ENCODE measurements at places on chromosomes 1 and 21.

DNA sequence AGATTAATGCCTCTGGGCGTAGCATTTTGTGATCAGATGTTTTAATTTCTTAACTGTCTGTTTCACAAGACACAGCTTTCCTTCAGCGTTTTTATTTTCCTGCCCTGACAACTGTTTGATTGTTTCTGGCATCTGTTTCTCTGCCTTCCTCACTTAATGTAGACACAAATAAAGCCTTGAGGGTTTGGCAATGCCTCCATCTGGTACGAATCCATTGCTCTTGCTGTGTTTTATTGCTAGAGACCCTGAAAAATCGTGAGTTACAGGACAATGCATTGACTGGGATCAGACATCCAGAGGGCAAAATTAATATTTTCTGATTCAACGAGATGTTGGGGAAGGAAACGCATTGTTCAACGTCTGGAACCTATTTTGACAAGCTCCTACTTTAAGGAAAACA lies 363.5 kb downstream of the MRPL39 start:
- no peak for DNase-seq

GRCh38 chr21:45459171-45460010 lies 54.4 kb downstream of the COL18A1 start:
- no peak for DNase-seq

- no peak for DNase-seq
Measured at GRCh38 chr1:47780469-47780995, 216.7 kb downstream of the TRABD2B start.

DNA sequence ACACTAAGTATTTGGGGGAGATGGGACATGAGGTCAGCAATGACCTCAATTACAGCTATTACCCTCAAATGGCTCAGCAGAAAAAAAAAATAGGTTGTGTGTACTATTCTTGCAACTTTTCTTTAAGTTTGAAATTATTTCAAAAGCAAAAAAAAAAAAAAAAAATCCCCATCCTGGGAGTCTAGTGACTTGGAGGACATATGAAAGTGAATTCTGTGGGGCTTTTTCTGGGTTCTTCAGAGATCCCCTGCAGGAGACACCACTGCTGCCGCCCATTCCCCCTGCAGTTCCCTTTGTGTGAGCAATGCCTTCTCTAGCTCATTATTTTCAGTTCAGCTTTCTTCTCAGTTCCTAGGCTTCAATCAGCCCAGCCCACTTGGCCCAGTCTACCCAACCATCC lies 16.7 kb downstream of the HSD11B1 start:
- DNase-seq, result no peak

DNA sequence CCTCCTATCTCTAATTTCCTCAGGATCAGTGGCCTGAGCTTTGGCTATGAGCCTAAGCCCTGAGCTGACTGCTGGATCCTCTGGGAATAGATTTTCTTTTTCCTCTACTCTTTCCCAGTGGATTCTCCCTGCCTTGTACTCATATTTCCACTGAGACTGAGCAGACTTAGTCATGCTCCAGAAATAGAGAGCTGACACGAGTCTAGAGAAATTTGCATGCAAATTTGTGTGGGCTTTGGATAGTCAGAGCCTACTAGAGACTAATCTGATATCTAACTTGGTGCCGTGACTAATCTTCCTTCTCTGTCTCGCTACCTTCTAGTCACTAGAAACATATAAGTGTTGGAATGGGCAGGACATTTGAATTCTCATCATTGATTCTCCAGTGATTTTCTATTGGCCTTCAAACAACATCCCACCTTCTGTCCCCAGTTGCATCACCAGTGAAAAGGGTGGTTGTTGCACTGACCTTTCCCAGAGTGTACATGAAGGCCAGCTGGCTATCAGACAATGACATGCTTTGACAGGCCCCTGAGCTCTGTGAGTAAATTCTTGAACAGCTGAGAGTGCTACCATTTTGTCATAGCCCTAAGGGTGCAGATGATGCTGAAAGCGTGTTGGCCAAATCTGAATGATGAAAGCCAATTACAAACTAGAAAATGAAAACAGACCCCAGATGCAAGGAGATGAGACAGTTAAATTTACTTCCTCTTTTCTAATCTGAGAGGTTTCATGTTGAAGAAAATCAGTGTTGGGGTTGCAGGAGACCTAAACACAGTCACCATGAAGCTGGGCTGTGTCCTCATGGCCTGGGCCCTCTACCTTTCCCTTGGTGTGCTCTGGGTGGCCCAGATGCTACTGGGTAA lies at the start of gene FCRLA:
TSS of gene FCRLA (plus strand) at position 748 of the 866 bp plus-strand sequence. CDS start at position 784, 36 bp downstream.
- no peak for DNase-seq

DNA sequence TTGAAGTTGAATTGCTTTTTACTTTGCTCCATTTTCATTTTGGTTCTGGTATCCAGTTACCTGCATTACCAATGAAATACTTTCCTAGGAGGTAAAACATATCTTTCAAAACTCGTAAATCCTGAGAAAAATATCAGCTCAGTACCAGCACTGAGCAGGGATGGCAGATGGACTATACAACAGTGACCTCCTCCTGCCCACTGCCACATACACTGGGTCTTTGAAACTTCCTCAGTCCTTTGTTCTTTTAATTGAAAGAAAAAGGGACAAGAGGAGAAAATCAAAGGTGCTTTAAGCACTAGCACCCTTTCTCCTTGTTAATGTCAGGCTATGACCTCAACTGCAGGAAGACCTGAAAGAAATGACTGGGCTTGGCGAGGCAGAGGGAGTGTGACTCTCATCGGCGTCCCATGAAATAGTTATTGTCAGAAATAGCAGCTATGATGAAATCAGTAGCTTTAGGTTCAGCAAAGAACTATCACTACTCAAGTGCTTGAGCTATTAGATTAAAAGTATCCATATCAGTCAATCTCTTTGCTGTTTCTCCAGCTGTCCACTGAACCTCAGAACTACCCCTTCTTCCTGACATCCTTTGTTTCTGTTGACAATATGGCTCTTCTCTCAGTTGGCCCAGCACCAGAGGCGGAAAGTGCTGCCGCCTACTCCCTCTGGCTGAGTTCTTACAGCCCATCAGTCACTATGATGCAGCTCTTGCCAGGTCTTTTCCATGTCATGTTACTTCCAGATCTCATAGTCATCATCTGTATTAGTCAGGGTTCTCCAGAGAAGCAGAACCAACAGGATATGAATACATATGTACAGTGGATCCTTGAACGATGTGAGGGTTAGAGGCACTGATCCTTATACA lies 207.0 kb upstream of the MAP1LC3C start:
- DNase-seq, result no peak

DNA sequence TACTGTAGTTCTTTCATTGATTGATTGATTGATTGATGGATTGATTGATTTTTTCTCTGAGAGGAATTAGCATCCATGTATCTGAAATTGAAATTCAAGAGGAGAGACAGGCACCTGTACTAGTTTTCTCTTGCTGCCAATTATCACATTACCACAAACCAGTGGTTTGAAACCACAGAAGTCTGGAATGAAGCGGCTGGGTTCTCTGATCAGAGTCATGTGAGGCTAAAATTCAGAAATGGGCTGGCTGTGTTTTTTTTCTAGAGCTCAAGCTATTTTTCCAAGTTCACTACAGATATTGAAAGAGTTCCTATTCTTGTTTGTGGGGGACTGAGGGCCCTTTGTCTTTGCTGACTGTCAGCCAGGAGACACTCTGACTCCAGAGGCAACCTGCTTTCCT lies 10.0 kb downstream of the NBPF3 start:
- no peak for DNase-seq

GRCh38 chr1:233479110-233479890 lies 134.6 kb upstream of the KCNK1 start:
- DNase-seq, result no peak

DNA sequence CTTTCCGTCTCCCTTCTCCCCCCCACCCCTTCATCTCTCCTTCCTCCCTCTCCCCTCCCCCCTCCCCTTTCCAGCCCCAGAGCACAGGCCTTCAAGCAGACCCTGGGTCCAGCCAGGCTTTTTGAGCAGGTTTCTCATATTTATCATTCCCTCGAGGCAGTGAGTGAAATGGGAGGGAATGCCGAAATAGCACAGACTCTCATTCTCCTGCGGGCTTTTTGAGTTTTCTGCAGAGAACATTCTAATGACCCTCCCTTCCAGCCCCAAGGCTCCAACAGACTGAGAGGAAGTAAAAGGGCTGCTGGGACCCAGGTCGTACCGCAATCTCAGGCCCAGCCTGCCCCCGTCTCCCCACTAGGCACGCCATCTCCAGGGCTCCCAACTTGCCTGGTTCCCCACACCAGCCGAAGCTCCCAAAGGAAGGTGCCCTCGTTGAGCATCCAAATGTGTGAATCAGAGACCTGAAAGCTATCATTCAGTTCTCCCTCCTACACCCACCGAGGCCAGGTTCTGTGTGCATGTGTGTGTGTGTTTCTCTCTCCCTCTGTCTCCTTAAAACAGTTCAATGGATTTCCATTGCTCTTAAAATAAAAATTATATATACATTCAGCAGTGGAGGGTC lies 22.3 kb downstream of the ACTA1 start:
- DNase-seq, result no peak

DNA sequence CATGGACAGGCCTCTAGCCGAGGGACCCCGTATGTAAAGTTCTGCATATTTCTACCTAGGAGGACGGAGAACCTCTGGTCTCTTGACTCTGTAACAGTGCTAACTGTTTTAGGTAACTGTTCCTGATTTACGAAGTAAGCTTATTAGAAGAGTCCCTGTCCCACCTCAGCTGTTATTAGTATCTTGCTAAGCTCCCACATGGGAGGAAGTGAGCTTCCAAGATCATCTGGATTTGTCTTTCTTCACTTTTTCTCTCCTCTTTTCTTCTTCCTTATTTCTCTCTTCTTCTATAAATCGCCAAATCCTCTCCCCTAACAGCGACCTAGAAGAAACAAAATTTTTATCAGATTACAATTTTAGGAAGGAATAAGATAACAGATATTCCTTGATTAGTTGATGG lies 4.4 kb downstream of the CD53 start:
- DNase-seq, result no peak

GRCh38 chr1:23562137-23562876 lies 3.0 kb upstream of the ID3 start:
- DNase-seq, result no peak

All from activated T-helper 1 cell treated with anti-CD3 and anti-CD28 coated beads, Interleukin-2, amount 50 U/mL, for 16 hours (primary cell).